ENCODE measurements at places on chromosomes 3 and 15. TPM values are rescaled to one million over a fixed set of nuclear protein-coding genes. Genes with fewer than 3 reads are reported as not detected.

KIF15 gene
- total RNA-seq: 13.9 TPM

GOLGA8T gene
- total RNA-seq: not detected

FILIP1L gene
- 25.7 TPM for total RNA-seq

ATRIP gene
- total RNA-seq: 11.2 TPM

EPHB3 gene
- 0.16 TPM for total RNA-seq

EDC3 gene
- 14.1 TPM for total RNA-seq

CCDC39 gene
- total RNA-seq: under 0.01 TPM

AADAC gene
- total RNA-seq: not detected

LDHAL6B gene
- not detected for total RNA-seq

CYP8B1 gene
- not detected for total RNA-seq

GRAMD2A gene
- total RNA-seq: 1.1 TPM

WDR49 gene
- not detected for total RNA-seq

WDR93 gene
- 0.25 TPM for total RNA-seq

IGDCC3 gene
- not detected for total RNA-seq

KAT2B gene
- 7.1 TPM for total RNA-seq

DPPA2 gene
- total RNA-seq: not detected

SLTM gene
- 34.5 TPM for total RNA-seq

CD96 gene
- not detected for total RNA-seq

ISLR gene
- total RNA-seq: 2.8 TPM

CD80 gene
- not detected for total RNA-seq

VGLL3 gene
- 15.6 TPM for total RNA-seq

DLL4 gene
- 0.13 TPM for total RNA-seq

LRRC31 gene
- not detected for total RNA-seq

ALDH1A2 gene
- 31.2 TPM for total RNA-seq

TGM5 gene
- total RNA-seq: not detected

RAD51 gene
- 3.7 TPM for total RNA-seq

ACP3 gene
- total RNA-seq: 1.5 TPM

SLC41A3 gene
- total RNA-seq: 37.0 TPM

NANOGP8 gene
- total RNA-seq: not detected

SLC28A2 gene
- not detected for total RNA-seq

LAMB2 gene
- 412 TPM for total RNA-seq

SLC6A20 gene
- 2.4 TPM for total RNA-seq

PATL2 gene
- total RNA-seq: 0.13 TPM

FEZF2 gene
- total RNA-seq: not detected

CNTN3 gene
- not detected for total RNA-seq

DUOXA1 gene
- not detected for total RNA-seq

NMB gene
- total RNA-seq: 15.0 TPM

MYZAP gene
- total RNA-seq: under 0.01 TPM

GPR176 gene
- 54.9 TPM for total RNA-seq

CTXN2 gene
- not detected for total RNA-seq

MESP2 gene
- total RNA-seq: 0.98 TPM

FETUB gene
- total RNA-seq: not detected

SLC9C1 gene
- not detected for total RNA-seq

PLCB2 gene
- total RNA-seq: 0.81 TPM

MLF1 gene
- total RNA-seq: 11.2 TPM

IL17RD gene
- 31.3 TPM for total RNA-seq

GLDN gene
- under 0.01 TPM for total RNA-seq

BFSP2 gene
- not detected for total RNA-seq

PLA2G4E gene
- not detected for total RNA-seq

PIF1 gene
- 36.7 TPM for total RNA-seq

Measured in mesangial cell (primary cell).